ENCODE measurements at places on chromosomes 4 and X.

DNA sequence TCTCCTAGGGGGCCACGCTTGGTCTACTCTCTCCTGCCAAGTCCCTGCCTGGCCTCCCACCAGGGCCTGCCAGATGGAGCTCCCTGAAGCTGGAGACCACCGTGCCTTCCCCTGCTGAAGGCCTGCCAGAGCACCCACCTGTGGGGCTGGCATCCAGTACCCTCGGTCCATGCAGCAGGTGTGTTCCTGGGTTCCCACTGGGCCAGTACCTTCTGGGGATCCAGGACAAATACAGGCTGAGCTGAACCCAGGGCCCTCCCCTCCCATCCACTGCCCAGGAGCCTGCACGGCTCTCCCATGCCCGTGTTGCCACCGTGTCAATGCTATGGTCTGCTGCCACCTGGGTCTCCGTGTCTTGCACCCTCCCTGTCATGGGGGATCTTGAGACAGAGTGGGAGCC is 68.8 kb downstream of the ABLIM2 start:
- DNase-seq: no peak

DNA sequence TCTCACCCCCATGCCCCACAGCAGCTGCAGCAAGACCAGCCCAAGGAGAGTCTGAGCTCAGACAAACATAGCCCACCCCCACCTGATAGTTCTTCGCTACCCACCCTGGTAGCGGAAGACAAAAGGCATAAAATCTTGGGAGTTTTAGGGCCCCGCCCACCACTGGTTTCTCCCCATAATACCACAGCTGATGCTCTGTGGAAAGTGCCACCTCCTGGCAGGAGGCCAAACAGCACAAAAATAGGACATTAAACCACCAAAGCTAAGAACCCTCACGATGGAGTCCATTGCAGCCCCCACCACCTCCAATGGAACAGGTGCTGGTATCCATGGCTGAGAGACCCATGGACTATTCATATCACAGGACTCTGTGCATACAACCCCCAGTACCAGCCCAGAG is 226.7 kb downstream of the SNCA start:
- no peak for DNase-seq

DNA sequence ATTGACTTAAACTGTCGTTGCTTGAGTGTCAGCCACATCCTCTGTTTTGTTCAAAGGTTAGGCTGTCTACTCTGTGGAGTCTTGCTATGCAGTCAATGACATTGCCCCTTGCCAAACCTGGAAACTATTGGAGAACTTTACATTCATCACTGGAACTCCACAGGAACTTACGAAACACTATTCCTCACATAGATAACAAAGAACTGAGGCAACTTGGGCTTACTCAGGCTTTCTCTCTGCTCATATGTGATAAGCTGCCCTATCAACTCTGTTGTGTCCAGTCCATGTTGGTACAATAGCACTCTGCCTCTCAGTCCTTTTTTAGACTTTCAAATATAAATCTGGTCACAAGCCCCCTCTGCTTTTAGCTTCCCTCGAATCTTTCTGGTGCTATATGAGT is 9.4 kb downstream of the NPY5R start:
- no peak for DNase-seq

DNA sequence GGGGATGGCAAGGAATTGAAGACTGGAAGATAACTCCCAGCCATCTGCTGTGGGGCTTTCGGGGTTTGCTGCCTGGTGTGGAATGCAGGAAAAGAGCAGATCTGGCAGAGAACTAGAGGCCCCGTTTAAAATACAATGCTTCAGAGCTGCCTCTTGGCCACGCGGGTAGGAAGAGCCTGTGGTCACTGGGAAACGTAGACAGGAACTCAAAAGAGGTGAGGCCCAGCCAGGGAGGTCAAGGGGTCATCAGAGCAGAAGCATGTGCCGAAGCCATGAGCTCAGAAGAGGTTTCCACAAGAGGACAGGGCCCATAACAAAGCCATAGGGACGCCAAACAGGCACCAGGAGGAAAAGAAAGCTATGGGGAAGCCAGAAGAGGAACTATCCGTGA is 14.5 kb upstream of the STS start:
- DNase-seq: no peak

DNA sequence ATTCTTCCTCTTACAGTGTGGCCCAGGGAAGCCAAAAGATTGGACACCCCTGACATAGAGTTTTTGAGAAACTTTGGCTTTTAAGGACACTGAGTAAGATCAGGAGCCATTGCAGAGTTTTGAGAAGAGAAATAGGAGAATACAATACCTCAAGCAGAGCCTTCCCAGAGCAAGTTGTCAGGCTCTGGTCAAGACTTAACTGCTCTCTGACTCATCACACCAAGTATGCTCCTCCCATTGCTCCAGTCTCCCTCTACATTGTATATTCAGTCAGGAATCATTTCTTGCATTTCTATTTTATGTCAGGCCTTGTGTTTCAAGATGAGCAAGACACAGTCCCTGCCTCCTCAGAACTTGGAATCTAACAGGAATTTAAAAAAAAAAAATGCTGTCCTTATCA is 176.4 kb upstream of the FMR1 start:
- DNase-seq: no peak

GRCh38 chrX:151692825-151693224 is 2.4 kb upstream of the PRRG3 start:
- DNase-seq: no peak

DNA sequence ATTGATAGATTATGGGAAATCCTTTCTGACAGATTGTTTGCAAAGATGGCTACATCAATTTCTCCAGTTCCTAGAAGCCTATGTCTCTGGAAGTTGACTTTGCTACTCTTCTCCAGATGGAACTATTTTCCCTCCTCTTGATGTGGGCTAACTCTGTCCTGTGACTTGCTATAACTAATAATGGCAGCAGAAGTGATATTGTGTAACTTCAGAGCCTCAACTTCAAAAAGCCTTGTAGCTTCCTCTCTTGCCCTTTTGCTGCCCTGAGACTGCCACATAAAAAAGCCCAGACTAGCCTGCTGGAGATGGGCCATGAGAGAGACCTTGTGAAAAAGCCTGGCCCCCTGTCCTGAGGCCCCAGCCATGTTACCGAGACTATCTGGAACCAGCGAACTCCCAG is 210.7 kb upstream of the SLC7A11 start:
- no peak for DNase-seq

DNA sequence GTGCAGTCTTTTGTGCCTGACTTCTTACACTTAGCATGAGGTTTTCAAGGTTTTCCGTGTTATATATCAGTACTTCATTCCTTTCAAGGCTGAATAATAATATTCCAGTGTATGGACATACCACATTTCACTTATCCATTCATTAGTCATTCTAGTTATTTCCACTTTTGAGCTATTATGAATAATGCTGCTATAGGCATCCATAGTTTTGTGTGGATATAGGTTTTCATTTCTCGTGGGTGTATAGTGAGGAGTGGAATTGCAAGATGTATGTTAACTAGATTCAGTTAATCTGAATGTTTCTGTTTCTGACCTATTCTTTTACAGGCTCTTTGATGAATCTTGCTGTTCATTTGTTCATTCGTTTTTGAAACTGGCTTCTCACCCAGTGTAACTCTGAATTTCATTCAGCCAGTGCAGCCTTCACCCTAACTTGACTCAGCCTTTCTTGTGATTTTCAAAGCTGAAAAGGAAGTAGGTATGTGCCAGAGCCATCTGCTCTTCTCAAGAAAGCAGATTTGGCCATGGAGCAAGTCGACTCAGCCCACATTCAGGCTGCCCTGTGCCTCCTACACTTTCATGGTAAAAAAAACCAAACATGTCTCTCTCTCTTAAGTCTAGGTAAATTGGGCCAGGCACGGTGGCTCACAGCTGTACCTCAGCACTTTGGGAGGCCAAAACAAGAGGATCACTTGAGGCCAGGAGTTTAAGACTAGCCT is 56.3 kb upstream of the NOCT start:
- no peak for DNase-seq

- no peak for DNase-seq
Measured at GRCh38 chr4:184574861-184575260, 74.4 kb downstream of the CASP3 start.

DNA sequence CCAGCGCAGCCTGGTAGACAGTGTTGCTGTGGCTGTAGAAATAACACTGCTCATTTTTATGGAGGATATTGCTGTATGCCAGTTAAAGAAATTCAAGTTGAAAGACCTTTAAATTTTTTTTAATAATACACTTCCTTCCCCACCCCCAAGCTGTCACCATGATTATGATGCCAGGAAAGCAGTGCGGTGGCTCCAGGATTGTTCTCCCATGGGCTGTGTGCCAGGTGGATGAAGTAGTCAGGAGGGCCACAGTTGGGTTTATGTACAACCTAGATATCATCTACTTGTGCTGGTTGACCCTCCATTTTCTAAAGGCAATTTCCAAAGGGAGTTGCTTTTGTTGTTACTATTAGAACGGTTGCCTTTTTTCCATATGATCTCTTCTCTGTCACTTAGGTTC is 136.6 kb downstream of the AFF1 start:
- no peak for DNase-seq

DNA sequence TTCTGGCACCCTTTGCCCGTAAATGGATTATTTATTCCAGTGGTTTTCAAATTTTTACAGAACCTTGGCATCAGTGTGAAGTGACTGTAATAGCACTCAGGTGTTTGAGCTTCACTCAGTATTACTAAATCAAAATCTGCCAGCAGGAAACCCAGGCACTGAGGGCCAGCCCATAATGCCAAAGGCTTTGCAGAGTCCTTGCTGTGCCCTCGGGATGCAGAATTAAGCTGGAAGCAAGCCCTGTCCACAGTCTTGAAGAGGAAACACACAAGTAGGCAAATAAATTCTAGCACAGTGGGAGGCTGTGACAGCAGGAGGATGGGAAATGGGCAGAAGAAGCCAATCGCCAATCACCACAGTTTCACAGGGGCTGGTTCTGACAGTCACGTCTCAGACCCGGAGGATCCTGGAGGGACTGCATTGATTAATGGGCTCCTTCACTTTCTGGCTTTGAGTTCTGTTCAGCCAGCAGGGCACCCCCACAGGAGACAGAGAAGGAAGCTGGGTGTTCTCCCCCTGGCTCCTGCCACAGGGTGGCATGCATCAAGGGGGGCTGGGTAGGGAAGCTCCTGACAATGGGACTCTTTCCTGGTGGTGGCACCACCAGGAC is 138.8 kb downstream of the MTNR1A start:
- DNase-seq: no peak

DNA sequence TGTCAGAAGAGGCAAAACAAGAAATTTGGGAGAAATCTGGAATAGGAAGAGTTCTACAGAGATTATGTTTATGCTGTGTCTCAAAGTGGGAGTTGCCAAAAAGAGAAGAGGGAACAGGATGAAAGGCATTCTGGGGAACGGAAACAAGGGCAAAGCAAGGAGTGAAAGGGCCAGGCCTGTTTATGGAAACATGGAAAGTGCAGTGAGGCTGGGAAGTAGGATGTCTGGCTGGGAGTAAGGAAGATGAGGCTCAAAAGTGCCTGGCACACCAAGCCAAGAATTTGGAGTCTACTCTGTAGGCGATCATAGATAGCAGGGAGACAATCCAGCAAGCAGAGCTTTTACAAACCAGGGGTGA is 1.8 kb upstream of the CUL4B start:
- no peak for DNase-seq

DNA sequence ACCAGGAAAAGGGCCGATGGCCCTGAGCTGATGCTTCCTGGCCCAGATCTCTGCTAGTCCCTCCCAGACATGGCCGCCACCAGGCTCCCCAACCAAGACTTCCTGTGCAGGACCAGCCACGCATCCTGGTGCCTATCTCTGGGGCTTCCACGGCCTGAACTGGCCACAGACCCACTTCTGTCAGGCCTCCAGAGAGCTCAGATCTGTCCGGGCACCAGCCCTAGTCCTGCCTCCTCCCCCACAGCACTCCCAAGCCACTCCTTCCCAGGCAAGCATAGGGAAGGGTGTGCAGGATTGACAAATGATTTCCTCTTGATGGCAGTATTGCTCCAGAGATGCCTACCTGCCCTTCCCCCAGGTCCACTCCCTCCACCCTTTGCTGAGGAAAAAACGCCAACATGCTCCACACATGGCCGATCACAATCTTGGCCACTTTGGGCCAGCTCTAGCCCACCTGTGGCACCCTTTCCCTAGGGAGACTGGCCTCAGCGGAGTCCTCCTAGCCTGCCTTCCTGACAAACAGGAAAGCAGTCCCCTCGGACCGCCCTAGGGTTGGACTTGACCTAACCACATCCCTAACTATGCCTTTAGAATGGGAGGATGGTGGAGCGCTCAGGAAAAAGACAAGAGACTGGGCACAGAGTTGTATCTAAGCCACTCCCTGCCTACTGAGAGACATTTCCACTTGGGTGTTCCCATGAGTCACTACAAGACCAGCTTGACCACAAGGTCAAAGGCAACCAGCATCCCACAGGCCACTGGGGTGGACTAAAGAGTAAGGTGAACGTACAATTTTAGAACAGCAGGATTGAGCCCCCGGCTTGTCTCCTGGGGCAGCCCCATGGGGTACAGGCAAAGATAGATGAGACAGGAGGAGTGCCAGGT is 277.5 kb upstream of the AGTR2 start:
- DNase-seq: no peak

- no peak for DNase-seq
Measured at GRCh38 chrX:105636667-105637066, 185.7 kb upstream of the NRK start.

DNA sequence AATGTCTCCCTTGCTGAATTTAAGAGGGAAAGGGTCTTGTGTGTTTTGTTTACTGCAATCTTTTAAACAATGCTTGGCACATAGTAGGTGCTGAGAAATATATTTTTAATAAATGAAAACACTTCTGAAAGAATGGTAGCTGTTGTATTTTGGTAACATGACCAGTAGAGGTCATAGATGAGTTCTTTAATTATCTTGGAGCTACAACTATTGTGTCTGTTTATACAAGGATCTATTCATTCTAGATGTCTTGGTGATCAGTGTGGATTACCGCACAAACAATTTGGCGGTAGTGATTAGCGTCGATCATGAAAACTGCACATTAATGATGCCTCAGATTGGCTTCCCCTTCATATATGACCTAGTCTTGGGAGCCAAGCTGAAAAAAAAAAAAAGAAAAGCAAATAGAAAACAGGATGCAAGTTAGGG is 21.4 kb upstream of the SCRG1 start:
- DNase-seq: no peak

All from GM19239 (cell line).